Heart right ventricle (tissue), 16 donors: ENCODE measurements at places on chromosomes 12 and 14. TPM values are rescaled to one million over a fixed set of nuclear protein-coding genes. Genes with fewer than 3 reads are reported as not detected.

DNA sequence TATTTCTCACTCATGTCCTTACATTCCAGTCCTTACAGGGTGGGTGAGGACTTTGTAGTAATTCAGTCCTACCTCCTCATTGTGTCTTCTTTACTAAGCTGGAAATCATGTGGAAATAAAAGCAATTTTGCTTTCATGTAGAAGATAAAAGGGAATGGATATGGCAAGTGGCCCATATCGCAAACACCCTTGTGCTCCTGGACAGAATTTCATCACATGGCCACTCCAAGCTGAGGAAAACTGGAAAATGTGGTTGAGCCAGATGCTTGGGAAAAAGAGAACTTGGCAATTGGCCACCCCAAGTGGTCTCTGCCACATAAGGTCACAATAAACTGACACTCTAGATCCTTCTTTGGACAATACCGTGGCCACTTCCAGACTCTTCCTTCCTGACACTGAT, 64.2 kb upstream of the IFNG-AS1 start:
- DNase-seq, result no peak

GRCh38 chr14:58687232-58687795, 49.6 kb downstream of the DACT1 start:
- no peak for DNase-seq

DNA sequence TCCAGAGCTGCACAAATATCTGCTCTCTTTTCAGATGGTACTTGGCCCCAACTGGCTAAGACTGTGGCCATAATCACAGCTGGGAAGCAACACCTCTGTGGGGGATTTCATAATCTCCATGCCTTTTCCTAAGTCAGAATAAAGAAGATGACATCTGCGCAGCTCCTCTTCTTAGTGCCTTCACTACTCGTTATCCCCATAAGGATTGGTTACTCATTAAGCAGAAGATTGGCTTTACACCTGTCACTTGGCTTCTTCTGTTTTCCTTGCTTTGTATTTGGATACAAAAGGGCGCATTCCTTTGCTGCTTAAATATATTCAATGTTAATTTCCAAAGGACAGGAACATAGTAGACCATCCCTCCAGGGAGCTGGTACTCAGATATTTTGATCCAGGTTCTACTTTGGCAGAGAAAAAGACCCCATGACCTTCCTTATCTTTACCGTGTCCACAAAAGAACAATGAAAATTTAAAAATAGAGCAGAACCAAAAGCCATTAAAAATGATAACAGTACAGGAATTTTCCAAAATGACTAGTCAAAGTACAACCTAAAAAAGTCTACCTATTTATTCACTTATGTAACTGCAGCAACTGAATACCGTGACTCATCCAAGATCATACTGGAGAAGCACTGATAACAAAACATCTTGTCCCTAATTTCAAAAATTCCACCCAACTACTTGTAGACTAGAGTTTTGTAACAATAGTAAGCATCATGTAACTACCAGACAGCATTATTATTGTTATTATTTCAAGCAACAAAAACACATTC, 352.3 kb upstream of the TMPO start:
- no peak for DNase-seq

GALNT8 gene
- total RNA-seq, result 5.7 TPM

DNA sequence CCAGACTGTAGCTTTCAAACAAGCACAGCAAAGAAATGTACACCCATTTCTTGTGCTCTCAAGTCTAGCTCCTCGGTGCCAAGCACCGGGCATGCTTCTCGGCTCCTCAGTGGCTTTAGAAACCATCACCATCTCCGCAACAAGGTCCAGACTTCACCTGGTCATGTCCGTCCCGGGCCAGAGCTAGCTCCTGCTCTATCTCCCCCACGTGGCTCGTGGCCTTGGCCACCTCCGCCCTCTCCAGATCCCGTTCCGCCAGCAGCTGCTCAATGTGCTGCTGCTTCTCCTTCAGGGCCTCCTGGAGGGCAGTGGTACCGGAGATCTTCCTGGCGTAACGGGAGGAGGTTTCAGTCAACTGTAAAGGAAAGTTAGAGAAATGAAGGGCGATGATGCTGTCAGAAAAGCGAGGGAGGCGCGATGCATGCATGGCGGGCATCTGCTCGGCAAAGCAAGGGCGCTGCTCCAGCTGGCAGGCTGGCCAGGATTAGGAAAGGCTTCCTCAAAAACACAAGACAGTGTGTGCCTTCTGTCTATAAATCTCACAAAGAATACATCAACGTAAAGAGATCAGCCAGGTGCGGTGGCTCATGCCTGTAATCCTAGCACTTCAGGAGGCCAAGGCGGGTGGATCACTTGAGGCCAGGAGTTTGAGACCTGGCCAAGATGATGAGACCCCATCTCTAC, 67.4 kb downstream of the CLIP1 start:
- no peak for DNase-seq

DNA sequence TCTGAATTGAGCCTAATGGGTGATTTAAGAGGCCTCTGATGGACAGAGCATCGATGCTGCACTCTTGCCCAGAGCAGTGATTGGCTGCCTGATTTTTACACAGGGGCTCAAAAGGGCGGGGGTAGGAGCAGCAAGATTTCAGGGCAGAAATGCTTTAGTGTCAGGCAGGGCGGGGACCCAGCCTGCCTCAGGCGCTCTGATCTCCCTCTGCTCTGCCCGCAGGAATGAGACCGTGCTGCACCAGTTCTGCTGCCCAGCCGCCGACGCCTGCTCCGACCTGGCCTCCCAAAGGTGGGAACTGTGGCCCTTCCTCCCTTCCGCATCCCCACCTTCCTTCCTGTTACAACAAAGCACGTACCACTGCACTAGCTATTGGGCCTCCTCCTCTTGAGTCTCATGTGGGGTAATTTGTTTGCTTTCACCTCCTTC, 32.4 kb downstream of the IQSEC3 start:
- no peak for DNase-seq

GUCY2C gene
- 0.15 TPM for total RNA-seq

GRCh38 chr14:64266239-64266638, 27.9 kb downstream of the ESR2 start:
- DNase-seq, result no peak

GRCh38 chr14:68789821-68790643, 2.8 kb downstream of the ZFP36L1 start:
- peak; percentile 38 for DNase-seq

ACYP1 gene
- 10.2 TPM for total RNA-seq

DNA sequence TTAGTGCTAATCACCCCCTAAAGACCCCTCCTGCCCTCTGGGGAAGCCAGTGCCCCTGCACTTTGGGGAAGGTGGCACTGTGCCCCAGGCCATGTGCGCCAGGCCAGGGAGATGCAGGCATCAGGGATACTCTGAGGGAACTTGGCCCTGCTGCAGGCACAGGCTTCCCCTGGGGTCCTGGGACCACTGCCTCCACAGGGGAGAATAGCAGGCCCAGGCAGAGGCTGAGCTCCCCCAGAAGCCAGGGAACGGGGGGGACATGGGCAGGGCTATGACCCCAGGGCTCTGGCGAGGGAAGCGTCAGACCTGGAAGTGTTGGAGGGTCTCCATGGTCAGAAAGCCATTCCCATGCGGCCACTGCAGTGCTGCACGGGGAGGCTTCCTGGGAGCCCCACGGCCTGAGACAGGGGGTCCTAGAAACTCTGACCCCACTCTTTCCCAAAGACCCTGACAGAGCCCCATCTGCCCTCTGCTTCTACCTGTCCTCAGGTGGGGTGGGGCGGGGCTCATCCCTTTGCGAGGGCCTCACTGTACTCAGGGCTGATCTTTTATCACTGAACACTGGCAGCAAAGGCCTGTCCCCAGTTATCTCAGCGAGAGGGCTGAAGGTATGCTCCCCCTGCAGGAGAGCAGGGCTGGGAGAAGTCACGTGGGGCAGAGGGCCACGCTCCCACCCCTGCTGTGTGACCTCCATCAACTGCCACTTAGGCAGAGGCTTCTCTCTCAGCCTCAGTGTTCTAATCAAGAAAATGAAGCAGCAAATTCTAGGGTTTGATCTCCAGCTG, 160.0 kb downstream of the CALM1 start:
- no peak for DNase-seq

- no peak for DNase-seq
These were observed 148.8 kb upstream of the ATF7IP start for GRCh38 chr12:14216405-14217294.

IL23A gene
- 0.44 TPM for total RNA-seq

SSPN gene
- total RNA-seq, result 99.9 TPM
